ENCODE measurements at places on chromosomes 4 and X.

- DNase-seq = no peak
These were observed 52.3 kb upstream of the FAM9C start for GRCh38 chrX:13096728-13097127.

DNA sequence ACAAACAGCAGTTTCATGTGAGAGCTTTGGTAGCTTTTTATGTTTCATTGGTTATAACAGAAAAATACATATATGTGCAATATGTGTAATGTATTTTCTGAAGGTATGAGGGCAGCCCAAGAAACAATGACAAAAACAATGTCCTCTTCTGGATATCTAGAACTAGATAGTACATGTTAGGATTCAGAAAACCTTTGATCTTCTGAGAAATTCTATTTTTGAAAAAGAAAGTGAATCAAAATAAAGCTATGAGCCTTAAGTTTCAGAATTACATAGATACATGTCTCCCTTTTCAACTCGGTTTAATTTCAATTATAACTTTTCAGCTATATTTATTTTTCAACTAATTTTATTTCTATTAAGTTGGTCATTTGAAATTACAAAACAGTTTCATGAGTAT is 131.9 kb downstream of the REELD1 start:
- DNase-seq = no peak

DNA sequence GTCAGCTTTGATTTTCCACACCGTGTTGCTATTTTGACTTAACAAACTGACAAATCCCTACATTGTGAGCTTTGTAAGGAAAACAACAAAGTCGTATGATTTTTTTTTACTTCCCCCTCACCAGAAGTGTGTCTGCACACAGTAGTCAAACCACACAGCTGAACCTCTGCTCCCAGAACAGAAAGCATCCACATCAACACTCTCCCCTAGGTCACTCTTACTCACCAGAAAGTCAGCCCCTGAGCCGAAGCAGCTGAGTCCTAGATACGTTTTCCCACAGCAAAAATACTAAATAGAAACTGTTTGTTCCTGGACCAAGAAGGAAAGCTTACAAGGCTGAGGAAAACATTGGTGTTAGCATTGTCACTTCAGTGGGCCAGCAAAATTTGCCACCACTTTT is 305.7 kb downstream of the DHX15 start:
- DNase-seq = no peak

DNA sequence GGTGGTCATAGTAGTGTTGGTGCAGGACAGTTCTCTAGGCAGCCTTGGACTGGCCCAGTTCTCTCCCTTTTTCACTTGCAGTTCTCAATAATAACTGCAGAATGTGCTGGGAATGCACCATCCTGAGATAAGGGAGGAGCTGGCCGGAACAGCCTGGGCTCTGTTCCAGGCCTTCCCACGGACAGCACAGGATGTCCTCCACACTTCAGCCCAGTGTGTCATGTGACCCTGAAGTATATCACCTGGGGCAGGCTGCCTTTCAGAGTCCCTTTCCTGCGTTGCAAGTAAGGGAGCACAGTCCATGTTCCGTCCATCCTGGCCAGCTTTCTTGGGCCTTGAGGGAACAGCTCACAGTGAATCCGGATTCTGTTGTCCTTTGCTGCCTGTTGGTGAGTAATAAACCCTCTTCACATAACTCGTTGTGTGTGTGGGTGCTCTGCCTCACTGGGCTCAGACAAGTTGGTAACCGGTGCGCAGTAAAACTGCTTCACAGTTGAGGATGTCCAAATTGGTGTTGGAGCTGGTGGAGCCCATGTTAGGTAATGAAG is 32.3 kb upstream of the BBS12 start:
- no peak for DNase-seq

DNA sequence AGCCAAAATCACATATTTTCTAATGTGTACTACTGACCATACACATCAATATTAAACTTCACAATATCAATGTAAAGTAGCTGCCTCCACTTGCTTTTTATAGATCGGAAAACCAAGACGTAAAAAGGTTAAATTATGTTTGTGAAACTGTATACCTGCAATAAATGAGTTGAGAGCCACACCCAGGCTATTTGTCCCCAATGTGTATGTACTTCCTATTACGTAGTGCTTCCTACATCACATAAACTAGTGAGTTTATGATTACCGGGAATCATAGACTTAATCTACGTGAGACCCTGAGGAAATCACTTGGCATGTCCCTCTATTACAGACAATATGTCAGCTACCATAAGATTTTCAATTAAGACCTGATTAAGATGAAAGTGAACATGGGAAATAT is 903.4 kb downstream of the RAB28 start:
- DNase-seq = no peak

- no peak for DNase-seq
These were observed 872.5 kb upstream of the ADGRL3 start for GRCh38 chr4:60327651-60328050.

- DNase-seq = no peak
These were observed 54.4 kb upstream of the GPR174 start for GRCh38 chrX:79089896-79090584.

DNA sequence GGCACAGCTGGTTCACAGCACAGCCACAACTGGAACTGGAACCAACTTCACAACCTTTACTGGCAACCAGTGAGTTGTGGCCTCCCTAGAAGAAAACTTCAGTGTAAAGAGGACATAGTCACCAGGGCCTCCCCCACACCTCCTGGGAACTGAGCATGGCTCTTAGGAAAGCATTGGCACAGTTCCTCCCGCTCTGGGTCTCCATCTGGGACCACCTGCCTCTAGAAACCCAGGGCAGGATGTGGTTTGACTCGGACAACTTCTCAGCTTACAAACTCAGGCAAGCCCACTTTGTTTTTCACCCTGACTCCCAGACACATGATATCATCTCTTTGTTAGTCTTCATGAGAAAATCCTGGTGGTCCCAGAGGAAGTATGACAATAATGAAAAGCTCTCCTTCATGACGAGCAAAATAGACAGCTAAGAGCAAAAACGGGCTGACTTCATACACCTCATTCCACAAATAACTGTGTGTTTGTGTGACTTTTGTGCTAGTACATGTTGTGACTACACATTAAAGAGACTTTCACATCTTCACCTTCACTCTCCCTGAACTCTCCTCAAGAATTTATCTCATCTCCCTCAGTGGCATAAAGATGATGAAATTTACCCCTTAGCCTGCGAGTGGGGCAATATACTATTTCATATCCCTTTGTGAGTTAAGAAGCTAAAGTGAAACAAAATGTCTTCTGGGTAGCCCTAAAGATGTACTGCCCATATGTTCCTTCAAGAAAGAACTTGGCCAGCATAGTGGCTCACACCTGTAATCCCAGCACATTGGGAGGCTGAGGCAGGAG is 75.4 kb downstream of the SH3KBP1 start:
- DNase-seq = no peak

DNA sequence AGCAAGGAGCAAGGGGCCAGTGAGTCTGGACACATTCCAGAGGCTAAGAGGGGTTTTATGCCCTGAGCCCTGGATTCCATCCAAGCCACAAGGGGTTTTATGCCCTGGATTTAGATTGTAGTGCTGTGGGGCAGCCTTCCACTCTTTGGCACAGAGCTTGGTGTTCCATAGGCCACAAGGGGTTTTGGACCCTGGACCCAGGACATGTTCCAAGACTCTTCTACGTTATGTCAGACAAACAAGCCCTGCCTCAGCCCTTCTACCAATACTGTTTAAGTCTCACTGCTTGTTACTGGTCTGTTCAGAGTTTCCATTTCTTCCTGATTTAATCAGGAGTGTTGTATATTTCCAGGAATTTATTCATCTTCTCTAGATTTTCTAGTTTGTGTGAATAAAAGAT is 12.8 kb upstream of the SCARB2 start:
- no peak for DNase-seq

GRCh38 chr4:127501103-127501502 is 131.7 kb upstream of the INTU start:
- DNase-seq = no peak

- DNase-seq = no peak
These were observed 127.8 kb downstream of the DDX53 start for GRCh38 chrX:23127586-23127985.

DNA sequence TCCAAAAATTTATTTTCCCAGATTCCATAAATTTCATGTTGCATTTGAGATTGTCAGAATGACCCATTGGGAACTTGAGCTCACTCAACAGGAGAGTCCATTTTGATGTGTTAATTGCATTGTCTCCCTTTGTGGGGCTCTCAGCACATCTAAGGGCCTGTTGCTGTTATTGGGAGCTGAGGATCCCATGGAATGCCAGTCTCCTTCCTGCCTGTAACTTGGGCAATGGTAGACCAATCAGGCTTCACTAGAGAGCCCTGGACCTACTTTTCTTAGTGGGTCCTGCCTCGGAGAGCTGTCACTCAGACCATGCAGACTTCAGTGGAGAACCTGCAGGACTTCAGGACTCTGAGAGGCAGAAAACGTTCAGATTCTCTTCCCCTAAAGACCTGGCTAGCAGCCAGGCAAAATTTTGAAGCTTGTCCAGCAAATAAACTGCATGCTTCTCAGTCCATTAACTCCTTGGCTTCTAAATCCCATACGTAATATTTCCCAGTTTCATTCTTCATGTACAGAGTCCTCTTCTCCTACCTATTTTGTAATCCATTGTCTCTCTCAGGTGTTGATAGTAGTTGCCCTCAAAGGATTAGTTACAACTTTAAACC is 25.1 kb downstream of the OCRL start:
- no peak for DNase-seq

- no peak for DNase-seq
These were observed at the start of gene MAGEA10 for GRCh38 chrX:152138388-152138784. MAGEA10 (minus strand) TSS chrX:152138577; CDS start chrX:152135620, 2,957 bp downstream.

GRCh38 chrX:45715748-45716147 is 515.1 kb upstream of the DIPK2B start:
- no peak for DNase-seq

GRCh38 chrX:118480172-118480571 is 15.4 kb upstream of the DOCK11 start:
- DNase-seq = no peak

- DNase-seq = no peak
These were observed 440.0 kb upstream of the PCDH10 start for GRCh38 chr4:132709056-132709455.

DNA sequence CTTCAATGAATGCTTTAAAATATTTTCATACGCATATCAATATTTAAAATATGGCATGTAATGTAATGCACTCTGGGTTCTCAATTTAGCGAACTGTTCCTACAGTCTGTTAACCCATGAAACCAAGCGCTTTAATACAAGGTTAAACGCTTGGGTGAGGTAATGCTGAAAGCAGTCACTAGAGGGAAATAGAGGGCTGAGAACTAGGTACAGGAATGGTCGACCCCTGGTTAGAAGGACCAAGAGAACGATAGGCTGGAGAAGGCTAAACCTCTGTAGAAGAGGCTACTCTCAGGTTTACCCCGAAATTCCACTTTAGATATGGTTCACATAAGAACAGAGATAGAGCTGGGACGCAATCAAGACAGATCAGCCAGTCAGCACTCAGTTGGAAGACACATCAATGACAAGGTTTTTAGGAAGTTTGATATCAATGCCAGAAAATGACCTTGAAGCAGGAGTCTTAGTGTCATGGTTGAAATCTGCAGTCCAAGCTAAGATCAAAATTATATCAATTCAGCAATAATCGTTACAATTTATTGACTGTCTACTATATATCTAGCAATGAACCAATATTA is 26.9 kb downstream of the ARSJ start:
- DNase-seq = peak; percentile 29

GRCh38 chr4:16334601-16335000 is 108.3 kb upstream of the TAPT1 start:
- no peak for DNase-seq

- no peak for DNase-seq
These were observed 11.6 kb upstream of the ING2 start for GRCh38 chr4:183493246-183493645.

DNA sequence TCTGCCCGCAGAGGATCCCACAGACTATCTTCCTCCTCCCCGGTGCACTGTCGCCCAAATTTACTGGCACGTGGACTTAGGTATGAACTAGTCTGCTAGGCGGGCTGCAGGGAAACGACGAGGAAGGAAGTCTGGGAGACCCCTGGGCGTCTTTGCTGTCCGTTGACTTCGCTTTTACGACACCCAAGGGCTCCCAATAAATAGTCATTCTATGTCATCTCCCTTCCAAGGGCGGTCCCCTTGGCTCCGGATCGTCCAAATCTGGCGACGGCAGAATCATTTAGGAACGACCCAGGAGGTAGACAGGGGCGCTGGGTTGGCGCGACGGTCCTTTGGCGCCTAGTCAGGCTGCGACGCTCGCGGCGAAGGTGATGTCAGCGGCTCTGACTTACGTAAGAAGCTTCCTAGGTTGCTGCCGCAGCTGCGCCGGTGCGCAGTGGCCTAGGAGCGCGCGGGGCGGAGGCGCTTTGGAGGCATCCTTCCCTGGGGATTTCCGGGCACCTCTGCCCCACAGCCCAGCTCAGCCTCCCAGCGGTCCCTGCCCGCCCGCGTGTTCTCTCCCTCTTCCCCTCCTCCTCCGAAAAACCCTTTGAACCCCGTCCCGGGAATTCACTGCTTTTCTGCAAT is 2.2 kb downstream of the NHS start:
- peak; percentile 45 for DNase-seq

DNA sequence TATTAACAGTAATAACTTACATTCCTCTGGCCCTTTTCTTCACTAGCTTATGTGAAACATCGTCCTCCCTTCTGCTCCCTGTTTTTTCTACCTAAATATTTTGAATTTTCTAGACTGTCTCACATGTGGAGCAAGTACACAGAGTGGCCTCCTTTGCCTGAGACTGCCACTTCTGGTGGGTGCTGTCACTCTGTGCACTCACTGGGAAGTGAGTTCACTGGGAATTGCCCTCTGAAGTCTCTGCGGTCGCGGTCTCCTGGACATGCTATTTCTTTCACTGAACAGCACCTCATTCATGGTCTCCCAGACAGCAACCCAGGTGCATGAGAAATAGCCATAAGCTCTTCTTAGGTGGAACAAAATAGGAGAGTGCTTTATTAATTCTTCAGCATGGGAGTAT is 1179.7 kb upstream of the ADGRL3 start:
- no peak for DNase-seq

DNA sequence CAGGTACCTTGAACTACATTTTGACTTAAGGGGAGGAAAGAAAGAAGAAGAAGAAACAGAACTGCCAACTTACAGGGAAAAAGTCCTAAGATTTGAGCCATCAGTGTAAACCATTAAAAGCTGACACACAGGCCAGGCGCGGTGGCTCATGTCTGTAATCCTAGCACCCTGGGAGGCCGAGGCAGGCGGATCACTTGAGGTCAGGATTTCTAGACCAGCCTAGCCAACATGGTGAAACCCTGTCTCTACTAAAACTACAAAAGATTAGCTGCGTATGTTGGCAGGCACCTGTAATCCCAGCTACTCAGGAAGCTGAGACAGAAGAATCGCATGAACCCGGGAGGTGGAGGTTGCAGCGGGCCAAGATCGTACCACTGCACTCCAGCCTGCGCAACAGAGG is 389.7 kb upstream of the FAM241A start:
- DNase-seq = no peak

DNA sequence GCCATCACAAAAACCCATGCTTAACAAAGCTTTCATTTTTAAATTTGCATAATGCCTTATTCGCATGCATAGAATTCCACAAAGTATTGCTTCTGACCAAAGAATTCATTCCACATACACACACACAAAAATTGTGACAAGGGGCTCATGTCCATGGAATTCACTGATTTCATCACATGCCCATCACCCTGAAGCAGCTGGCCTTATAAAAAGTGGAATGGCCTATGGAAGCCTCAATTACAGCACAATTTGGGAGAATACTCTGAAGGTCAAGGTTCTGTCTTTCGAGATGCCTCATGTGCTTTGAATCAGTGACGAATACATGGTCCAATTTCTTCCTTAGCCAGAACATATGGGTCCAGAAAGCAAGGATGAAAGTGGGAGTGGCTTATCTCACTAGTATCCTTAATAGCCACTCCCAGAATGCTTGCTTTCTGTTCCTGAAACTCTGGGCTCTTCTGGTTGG is 165.7 kb downstream of the KDR start:
- DNase-seq = no peak

All from WTC11 (cell line).